ENCODE measurements at places on chromosomes 2 and 18.
A peak's percentile ranks its signal among the peaks of the same experiment; 100 is the strongest.

GRCh38 chr2:10781746-10782145 lies 30.8 kb downstream of the PDIA6 start:
- DNase-seq, result no peak

DNA sequence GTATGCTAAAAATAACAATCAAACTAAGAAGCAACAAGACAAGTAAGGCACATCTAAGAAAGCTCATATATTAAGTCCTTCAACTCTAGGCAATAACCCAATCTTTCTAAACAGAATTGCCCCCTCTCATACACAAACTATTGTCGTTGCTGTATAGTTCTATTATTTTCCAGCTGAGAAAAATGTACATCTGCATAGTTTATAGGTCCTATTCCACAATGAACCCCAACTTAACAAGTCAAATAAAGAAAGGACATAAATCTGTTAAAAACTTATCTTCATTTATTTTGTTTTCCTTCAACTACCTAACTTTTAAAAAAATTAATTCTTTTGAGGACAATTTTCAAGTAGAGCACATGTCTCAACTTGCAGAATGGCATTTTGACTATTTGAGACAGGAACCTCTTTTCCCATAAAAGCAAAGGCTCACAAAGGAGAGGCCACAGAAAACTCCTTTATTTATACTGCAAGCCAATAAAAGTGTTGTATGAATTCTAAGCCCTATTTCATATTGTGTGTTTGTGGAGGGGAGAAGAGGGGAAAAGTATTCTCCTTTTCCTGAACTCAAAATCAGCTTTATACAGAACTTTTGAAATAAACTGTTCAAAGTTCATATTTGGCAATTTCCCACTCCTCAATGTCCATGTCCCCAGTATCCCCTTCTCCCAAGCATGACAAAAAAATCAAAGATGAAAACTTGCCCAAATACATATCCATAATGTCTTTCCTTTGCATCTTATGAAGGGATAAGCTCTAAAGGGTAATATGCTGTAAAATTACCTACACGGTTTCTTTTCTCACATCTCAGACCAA lies 37.4 kb downstream of the RTN4 start:
- DNase-seq, result no peak

- no peak for DNase-seq
Observed at GRCh38 chr18:58860747-58861231, 3.9 kb upstream of the ZNF532 start.

GRCh38 chr2:85132834-85133637 lies at the start of gene TCF7L1:
TCF7L1 (plus strand) TSS chr2:85133392; CDS start chr2:85133685, 293 bp downstream.
- peak; percentile 93 for DNase-seq

Data from urothelium cell line (cell line).